HT-29 (cell line): ENCODE measurements at places on chromosomes 16 and 17. TPM values are rescaled to one million over a fixed set of nuclear protein-coding genes. Genes with fewer than 3 reads are reported as not detected.
A peak's percentile ranks its signal among the peaks of the same experiment; 100 is the strongest.

DNA sequence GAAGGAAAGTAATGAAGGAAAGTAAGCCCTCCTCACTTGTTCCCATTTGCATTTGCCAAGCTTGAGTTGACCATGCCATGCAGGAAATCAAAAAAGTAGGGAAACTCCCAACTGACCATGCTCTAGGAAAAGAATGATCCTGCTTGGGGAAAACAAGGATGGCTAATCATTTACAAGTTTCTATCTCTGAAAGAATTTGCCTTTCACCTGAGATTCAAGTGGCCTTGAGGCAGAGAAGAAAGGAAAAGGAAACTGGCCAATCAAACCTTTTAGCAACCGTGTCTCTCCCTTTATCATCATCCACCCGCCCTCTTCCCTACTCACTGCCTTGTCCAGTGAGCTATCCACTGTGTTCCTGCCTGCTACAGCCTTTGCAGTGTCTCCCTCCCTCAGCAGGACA lies 757.2 kb upstream of the SOX9 start:
- DNase-seq: no peak

DNA sequence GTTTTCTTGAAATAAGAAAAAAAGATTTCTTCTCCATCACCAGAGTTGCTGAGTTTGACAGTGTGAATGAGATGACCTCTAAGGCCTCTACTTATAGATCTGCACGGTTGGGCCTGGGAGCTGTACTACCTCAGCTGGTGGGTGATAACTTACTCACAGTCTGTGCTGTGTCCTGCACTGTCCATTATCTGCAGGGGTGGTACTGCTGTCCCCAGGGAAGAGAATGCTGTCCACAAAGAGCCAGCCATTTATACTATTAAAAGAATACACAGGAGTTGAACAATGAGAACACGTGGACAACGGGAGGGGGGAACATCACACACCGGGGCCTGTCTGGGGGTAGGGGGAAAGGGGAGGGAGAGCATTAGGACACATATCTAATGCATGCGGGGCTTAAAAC lies 655.3 kb downstream of the WWOX start:
- no peak for DNase-seq

GRCh38 chr17:73551759-73552158 lies 92.5 kb downstream of the SDK2 start:
- no peak for DNase-seq

The KRTAP4-5 gene
- total RNA-seq: not detected in 2 replicates

The TBC1D3H gene
- not detected in 2 replicates for total RNA-seq

The CTRB2 gene
- not detected in 2 replicates for total RNA-seq

The PRCD gene
- total RNA-seq: not detected in 2 replicates

DNA sequence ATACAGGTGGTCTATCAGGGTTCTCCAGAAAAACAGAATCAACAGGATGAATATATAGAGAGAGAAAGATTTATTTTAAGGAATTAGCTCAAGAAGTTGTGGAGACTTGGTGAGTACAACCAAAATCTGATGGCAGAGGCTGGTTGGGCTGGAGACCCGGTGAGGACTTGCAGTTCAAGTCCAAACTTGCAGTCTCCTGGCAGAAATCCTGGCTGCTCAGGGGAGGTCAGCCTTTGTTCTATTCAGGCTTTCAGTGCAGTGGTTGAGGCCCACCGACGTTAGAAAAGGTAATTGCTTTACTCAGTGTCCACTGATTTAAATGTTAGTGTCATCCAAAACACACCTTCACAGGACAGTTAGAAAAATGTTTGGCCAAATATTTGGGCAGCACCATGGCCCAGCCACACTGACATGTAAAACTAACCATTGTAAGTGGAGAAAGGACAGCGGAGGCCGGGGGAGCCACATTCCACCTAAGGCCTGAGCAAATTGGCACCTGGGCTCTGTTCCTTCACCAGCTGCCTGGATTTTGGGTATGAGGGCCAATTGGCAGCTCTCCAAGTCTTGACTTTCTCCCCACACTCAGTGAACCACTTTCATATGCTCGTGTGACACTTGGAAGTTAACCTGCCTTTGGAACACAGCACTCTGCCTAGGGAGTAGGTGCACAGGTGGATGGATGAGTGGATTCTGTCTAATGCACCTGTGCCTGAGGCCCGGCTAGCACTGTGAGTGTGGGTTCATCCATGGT lies 54.7 kb downstream of the CACNG5 start:
- no peak for DNase-seq

The OTOP2 gene
- not detected in 2 replicates for total RNA-seq

GRCh38 chr16:61814726-61815347 lies 221.4 kb downstream of the CDH8 start:
- DNase-seq: no peak

GRCh38 chr16:8795091-8795490 lies 2.3 kb downstream of the TMEM186 start:
- DNase-seq: peak; percentile 55

GRCh38 chr17:50298018-50298417 lies 23.8 kb downstream of the TMEM92 start:
- DNase-seq: no peak

GRCh38 chr17:37605081-37605480 lies 4.1 kb downstream of the SYNRG start:
- no peak for DNase-seq

The SPATA32 gene
- total RNA-seq: not detected in 2 replicates

DNA sequence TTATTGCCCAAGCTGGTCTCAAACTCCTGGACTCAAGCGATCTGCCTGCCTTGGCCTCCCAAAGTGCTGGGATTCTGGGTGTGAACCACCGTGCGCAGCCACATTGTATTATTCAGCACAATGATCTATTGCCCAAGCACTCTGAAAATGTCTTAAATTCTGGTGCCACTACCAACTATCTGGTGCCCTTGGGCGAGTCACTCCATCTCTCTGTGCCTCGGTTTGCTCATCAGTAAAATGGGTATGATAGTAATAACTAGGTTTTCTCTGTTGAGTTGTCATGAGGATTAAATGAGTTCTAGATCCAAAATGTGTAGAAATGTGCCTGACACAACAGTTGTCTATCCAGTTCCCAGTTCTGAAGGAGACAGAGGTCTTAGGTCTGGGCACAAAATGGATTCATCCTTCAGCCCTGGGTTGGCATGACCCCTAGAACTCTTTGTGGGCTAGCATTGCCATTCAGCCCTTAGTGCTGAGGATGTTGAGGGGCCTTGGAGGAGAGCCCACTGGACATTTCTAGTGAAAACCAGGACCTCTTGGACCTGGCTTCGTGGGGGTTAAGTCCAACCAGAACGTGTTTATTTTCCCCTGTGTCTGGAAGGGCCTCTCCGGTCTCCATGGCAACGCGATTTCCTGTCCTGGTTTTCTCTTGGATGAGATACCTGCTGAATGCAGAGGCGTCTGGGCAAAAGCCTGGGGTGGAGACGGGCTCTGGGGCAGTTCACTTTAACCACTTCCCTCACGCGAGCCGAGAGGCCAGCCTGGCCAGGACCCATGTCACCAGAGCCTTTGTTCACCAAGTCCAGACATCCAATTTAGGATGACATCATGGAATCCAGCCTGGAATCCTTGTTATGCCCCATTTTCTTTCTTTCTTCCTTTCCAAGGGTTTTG lies 43.7 kb upstream of the TNRC6A start:
- peak; percentile 23 for DNase-seq

The HASPIN gene
- total RNA-seq: 13.1 and 17.1 TPM in 2 replicates

DNA sequence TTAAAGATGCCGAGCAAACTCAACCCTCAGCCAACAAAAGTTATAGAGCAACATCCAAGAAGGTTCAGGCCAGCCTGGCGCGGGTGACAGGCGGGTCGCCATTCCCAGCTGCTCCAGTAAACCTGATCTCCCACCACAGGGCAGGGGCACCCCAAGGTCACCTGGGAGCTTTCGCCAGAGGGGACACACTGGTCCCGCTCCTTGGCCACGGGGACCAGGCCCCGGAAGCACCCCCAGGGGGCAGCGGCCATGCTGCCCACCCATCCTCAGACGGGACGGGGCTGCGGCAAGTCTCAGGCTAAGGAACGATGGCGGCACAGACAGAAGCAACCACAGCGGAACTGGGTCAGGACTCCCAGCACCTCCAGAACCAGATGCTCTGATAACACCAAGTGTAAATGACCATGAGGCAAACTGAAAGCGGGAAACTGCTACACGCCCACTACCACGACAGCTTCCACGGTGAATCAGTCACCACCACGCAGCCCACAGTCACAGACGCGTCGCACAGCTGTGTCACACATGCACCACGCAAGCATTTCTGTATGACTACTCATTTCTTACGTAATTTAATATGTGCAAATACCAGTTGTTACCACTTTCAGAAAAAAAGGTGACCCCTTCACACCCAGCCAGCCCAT lies 14.1 kb upstream of the CCDC154 start:
- no peak for DNase-seq

The SLC38A8 gene
- total RNA-seq: not detected in 2 replicates

The RDM1 gene
- total RNA-seq: 4.9 and 11.3 TPM in 2 replicates

DNA sequence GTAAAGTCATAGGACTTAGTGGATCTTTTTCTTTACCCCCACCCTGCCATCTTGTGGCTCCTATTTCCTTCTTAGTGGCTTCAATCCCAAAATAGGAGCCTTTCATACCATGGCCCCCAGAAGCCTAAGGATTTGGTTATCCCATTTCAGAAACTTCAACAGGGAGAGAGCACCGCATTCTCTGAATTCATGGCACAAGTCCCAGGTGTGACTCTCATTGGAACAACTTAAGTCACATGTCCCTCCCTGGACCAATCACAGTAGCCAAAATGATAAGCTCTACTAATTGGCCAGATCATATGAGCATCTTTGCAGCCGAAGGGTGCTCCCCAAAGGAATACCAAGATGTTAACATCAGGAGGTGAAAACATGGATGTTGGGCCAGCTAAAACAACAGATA lies 43.2 kb downstream of the AXIN2 start:
- no peak for DNase-seq

The FNDC8 gene
- total RNA-seq: not detected in 2 replicates

- DNase-seq: no peak
These were observed 302.7 kb upstream of the PMFBP1 start for GRCh38 chr16:72474501-72475123.

DNA sequence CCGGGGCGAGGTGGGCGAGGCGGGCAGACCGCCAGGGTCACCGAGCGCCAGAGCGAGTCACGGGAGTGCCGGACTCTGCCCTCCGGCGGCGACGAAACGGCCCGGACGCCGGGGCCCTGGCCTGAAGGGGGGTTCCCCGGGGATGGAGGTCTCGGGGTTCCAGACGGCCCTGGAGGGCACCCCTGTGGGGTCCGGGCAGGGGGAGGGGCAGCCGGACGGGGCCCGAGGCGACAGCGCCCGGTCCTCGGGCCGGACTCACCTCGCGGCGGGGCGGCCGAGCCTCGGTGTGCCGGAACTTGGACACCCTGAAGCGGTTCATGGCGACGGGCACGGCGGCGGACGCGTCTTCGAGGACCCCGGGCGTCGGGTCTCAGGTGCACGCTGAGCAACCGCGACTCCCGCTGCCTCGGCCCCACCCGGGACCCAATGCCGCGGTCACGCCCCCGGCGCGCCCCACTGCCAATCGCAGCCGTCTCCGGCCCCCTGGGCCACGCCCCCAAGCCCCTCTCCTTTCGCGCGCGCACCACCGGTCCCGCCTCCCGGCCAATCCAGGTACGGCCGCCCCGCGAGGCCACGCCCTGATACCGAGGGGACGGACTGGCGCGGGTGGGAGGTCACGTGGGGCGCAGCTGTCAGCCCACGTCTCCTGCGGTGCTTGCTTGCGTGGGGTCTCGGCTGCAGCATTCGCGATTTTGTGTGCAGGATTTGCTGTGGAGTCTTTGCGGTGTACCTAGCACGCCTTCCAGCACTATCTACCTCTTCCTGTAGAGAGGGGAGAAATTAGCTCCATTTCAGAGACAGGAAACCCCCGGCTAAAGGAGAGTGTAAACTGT lies at the start of gene CORO7:
Gene CORO7 (minus strand): TSS at position 397 of the 833 bp plus-strand sequence. CDS start 78 bp downstream, at position 319.
- peak; percentile 91 for DNase-seq

DNA sequence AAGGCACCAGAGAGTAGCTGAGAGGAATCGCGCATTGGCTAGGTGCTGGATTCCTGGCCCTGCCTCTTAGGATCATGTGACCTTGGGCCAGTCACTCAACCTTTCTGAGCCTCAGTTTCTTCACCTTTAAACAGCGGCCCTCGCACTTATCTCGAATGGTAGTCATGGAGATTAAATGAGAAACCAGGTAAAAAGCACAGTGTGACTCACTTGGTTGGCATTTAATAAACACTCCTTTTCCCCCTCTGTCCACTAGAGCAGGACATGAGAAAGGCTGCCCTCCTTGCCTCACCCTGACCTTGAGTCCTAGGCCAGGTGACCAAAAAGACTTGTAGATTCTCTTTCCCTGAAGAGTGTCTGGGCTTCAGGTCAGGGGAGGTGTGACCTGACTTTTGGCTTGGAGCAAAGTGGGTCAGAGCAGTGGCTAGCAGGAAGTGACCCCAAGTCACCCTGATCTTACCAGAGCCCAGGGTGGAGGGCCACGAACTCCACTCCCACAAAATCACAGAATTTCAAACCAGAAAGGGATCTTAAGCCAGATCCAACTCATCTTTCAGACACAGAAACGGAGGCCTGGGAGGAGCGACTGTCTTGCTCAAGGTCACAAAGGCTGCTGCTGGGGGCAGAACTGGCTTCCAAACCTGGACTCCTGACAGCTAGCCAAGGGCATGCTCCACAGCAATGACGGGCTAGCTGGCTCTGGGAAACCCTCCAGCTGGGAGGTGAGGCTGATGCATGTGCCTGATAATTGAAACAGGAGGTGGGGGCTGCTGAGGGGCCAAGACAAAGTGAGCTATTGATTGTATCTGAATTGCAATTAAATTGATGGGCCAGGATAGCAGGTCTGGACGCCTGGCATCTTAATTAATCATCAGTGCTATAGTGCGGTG lies 65.2 kb downstream of the PIPOX start:
- DNase-seq: peak; percentile 78

DNA sequence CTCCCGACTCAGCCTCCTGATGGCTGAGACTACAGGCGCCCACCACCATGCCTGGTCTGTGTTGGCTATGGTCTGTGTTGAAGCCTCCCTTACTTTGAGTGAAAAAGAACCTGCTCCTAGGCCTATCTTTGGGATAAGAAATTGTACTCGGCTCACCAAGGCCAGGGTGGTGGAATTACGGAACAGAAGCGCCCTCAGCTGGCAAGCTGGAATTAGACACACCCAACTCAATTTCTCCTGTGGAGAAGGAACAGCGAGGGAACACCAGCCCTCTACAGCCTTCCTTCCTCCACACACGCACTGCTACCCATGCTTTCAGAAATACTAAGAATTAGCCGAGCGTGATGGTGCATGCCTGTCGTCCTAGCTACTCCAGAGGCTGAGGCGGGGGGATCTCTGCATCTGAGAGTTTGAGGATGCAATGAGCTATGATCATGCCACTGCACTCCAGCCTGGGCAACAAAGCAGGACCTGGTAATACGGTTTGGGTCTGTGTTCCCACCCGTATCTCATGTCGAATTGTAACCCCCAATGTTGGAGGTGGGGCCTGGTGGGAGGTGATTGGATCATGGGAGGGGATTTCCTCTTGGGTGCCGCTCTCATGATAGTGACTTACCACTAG lies 40.1 kb upstream of the RBBP6 start:
- DNase-seq: peak; percentile 49

DNA sequence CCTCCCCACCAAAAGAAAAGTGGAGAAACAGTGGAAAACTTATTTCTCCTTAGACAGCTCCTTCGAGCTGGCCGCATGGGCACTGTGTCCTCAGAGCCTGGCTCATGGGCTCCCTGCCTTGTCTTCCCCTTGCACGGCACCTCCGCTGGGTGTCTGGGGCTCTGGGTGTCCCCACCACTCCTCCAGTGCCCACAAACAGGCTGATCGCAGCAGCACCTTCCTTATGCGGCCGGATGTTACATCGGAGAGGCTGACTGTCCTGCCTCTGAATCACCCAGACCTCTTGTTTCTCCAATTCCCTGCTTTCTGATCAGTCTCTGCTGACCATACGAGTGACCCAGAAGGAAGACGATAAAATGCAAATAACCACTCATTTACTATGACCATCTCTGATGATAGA lies 121.7 kb downstream of the SLC39A11 start:
- no peak for DNase-seq
